ENCODE measurements at places on chromosomes 2 and 18. TPM values are rescaled to one million over a fixed set of nuclear protein-coding genes. Genes with fewer than 3 reads are reported as not detected.

- DNase-seq: no peak
- peaks cover 2% of the 10 kb centered on the region for H3K27me3 ChIP-seq
- H3K27ac ChIP-seq: no peak overlapping the region
- no peak overlapping the region for H3K4me3 ChIP-seq
Observed at GRCh38 chr2:43818761-43819160, 19.9 kb downstream of the ABCG5 start.

GRCh38 chr2:225911019-225911418 lies 511.5 kb downstream of the NYAP2 start:
- H3K4me1 ChIP-seq: no peaks in the 10 kb centered on the region
- no peaks in the 10 kb centered on the region for H3K36me3 ChIP-seq
- H3K4me3 ChIP-seq: no peak overlapping the region
- H3K27ac ChIP-seq: no peak overlapping the region
- no peaks in the 10 kb centered on the region for H3K27me3 ChIP-seq
- DNase-seq: no peak

DNA sequence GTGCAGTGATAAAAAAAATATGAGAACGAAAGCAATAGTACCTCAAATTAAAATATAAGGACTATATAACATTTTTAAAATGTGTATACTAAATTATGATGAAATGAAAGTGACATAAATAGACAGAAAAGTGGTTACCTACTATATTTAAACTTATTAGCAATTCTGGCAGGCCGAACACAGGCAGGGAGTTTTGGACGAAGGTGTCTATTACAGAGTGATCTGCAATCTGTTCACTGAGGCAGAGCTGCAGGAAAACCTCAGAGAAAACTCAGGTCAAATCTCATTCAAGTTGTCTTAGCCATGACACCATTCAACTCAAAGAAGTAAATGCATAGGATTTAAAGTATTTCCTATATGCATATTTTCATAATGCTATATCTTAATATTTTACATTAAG lies 274.8 kb upstream of the GULP1 start:
- no peak for DNase-seq
- H3K27ac ChIP-seq: no peak overlapping the region
- H3K36me3 ChIP-seq: no peaks in the 10 kb centered on the region
- no peaks in the 10 kb centered on the region for H3K27me3 ChIP-seq
- no peak overlapping the region for H3K4me3 ChIP-seq
- H3K4me1 ChIP-seq: no peaks in the 10 kb centered on the region

DNA sequence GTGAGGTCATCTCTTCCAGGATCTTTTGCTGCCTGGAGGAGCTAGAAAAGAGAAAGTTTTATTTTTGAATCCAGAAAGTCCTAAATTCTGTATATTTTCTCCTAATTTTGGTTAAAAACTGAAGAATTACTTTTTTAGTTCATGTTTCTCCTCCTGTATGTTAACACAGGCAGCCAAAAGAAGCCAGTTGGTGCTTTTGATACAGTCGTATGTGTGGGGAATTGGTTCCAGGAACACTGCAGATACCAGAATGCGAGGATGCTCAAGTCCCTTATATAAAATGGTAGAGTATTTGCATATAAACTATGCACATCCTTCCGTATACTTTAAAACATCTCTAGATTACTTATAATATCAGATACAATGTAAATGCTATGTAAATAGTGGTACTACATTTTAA lies 22.6 kb upstream of the ADAM23 start:
- no peaks in the 10 kb centered on the region for H3K27me3 ChIP-seq
- H3K27ac ChIP-seq: no peak overlapping the region

GRCh38 chr18:5556310-5556974 lies 12.6 kb upstream of the EPB41L3 start:
- H3K4me3 ChIP-seq: no peak overlapping the region
- DNase-seq: no peak
- no peak overlapping the region for H3K27ac ChIP-seq
- no peaks in the 10 kb centered on the region for H3K4me1 ChIP-seq
- H3K36me3 ChIP-seq: no peaks in the 10 kb centered on the region
- no peaks in the 10 kb centered on the region for H3K27me3 ChIP-seq

GRCh38 chr2:111106706-111107105 lies 14.0 kb upstream of the BCL2L11 start:
- no peak overlapping the region for H3K27ac ChIP-seq
- H3K36me3 ChIP-seq: no peaks in the 10 kb centered on the region
- no peaks in the 10 kb centered on the region for H3K27me3 ChIP-seq

Gene C18orf54
- total RNA-seq: 2.3 TPM

Gene MYOM1
- 26.3 TPM for total RNA-seq

Gene SLC19A3
- total RNA-seq: 5.1 TPM
